ENCODE measurements at places on chromosomes 12 and 14. TPM values are rescaled to one million over a fixed set of nuclear protein-coding genes. Genes with fewer than 3 reads are reported as not detected.

DNA sequence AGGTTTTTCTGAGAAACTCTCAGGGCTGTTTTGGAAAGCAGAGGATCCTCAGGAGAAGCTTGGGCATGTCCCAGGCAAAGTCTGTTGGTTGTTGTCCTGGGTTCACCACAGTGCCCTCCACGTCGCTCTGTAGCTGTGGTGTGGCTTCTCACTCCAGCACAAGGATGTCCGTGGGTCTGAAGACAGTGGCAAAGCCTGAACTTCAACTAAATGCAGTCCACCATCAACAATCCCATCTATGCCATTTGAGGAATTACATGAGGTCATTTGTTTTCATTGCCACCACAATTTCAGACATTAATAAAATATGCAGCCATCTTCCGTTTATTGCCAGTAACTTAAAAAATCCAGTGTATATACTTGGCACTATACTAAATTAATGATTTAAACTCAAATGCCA, 272.1 kb downstream of the LRIG3 start:
- DNase-seq: peak; percentile 44

GRCh38 chr12:103955811-103956508, 9.7 kb upstream of the TDG start:
- DNase-seq: no peak

- DNase-seq: peak; percentile 48
Measured at GRCh38 chr12:54024127-54024526, 4.1 kb upstream of the HOXC6 start.

GRCh38 chr14:61616524-61617185, 78.7 kb upstream of the HIF1A start:
- no peak for DNase-seq

DNA sequence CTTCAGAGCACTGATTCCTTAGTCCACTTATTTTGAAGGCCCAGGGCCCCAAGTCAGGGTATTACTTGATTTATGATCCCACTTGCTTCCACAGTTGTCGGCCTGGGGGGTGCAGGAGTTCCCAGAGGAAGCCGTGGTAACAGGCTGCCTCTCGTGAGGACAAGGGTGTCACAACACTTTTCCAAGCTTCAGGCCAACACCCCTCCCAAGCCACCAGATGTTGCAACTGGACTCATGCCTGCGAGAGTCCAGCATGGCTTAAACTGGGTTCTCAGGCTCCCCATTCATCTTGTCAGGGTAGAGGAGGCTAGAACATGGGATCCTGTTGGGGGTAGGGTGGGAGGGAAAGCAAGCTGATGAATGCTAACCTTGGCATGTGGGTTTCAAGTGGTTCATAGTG, 56.1 kb downstream of the BMP4 start:
- peak; percentile 42 for DNase-seq

- no peak for DNase-seq
Measured at GRCh38 chr12:25365340-25365730, 114.6 kb upstream of the KRAS start.

DNA sequence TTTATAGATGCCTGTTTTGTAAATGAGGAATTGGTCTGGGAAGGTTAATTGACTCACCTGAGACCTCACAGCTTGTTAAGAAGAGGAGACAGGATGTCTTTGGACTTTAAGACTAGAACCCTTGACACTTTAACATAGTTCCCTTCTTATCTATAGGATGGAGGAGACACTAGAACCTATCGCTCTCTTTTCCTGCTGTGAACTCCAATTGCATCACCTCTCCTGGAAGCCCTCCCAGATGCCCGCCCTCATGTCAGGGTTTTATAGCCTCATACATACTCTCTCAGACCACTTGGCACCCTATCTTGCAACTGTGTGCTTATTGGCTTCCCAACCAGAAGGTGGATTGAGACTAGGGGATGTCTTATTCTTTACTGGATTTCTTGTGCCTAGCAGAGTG, 2.5 kb upstream of the CTDSP2 start:
- no peak for DNase-seq

DNA sequence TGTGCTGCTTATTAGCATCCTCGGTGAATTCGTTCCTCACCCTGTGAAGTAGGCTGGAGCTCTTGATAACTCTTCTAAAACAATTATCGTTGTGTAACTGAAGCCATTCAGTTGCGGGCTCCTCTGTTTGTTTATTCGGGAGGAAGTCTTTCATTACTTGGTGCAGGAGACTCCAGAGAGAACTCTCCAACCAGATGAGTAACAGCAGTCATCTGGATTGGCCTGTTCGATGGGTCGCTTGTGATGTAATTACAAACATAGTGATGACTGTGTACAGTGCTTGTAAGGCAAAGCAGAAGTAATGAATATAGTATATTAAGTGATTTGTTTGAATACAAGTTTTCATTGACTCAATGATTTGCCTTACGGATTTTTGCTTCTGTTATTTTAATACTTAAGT, 10.9 kb downstream of the ATP6V0A2 start:
- DNase-seq: no peak

DNA sequence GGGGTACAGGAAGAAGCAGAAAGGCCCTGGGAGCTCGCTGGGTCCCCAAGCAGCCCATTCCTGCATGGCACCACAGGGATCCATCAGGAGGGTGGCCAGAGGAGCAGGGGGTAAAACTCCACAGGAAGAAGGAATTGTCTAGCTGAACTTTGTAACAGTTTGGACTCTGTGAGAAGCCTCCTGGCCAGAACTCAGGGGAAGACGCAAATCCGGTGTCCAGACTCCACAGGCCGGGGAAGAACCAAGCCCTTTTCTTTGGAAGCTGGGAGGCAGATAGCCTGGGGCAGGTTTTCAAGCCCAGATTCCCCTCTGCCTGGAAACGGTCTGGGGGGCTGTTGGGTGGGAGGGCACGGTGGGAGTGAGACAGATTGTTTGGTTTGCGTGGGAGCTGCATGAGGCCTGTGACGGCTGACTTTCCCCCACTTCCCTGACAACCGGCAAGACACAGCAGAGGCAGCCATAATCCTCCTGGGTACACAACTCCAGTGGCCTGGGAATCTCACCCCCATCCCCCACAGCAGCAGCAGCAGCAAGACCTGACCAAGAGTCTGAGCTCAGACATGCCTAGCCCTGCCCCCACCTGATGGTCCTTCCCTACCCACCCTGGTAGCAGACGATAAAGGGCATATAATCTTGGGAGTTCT, 16.7 kb downstream of the GPHB5 start:
- peak; percentile 73 for DNase-seq

CMTM5 gene
- total RNA-seq: 1.1 TPM

ENDOU gene
- 0.31 TPM for total RNA-seq

PAPLN gene
- total RNA-seq: 0.58 TPM

SIRT4 gene
- total RNA-seq: 6.3 TPM

FOXG1 gene
- total RNA-seq: under 0.01 TPM
